ENCODE measurements at places on chromosomes 7 and 10.

- no peak for DNase-seq
Measured at GRCh38 chr7:85612514-85612913, 425.7 kb upstream of the SEMA3D start.

GRCh38 chr7:137590071-137590755, 246.7 kb upstream of the PTN start:
- DNase-seq, result no peak

DNA sequence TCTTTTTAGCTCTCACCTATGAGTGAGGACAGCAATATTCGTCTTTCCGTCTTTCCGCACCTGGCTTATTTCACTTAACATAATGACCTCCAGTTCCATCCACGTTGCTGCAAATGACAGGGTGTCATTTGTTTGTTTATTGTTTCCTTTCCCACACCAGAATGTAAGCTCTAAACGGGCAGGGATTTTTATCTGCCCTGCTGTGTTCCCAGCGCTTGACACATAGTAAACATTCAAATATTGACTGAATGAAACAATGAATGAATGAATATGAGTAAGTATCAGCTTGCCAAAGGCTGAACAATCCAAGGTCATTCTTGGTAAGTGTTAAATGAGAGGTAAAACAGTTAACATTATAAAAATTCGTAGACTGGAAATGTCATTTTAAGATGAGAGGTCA, 12.8 kb downstream of the SH3PXD2A start:
- DNase-seq, result no peak

DNA sequence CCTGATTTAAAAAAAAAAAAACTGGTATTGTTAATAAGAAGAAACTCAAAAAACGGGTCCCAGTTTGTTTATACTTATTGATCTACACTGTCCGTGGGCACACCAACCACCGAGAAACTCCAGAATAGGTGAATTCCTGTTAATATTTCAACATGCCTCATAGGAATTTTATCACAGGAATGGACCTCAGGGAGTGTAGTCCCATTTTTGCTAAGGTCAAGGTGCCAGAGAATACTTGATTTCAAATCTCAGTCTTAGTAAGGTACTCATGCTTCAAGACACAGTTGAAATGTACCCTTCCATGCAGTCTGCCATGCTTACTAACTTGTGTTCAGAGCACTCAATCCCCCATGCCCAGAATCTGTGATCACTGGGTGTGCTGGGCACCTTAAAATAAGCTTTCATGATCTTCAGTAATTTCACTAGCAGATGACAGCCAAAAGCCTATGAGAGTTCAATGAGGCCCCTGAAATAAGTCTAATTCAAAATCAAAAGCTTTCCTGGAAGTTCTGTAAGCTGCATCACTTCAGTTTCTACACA, 385.7 kb downstream of the TNS3 start:
- no peak for DNase-seq

DNA sequence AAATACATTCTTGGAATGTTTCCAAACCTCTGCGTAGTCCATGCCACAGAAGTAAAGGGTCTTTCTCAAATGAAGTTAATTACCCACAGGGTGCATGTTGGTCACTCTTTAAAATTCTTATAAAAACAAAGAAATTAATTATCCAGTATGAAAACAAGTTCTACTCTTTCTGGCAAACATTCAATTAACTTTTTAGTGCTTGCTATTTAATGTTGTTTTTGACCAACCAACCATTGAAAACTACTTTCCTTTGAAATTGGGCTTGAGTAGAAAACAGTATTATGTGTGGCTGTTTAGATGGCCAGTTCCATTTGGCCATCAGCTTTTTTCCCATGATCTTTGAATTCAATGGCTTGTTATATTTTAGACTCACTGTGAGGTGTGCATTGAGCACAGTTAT, 83.0 kb downstream of the TAF3 start:
- DNase-seq, result no peak
